ENCODE measurements at places on chromosomes 1 and 21.
A peak's percentile ranks its signal among the peaks of the same experiment; 100 is the strongest.

GRCh38 chr1:64505944-64506655 is 36.2 kb downstream of the CACHD1 start:
- no peak for DNase-seq

GRCh38 chr1:22750685-22751051 is 40.0 kb downstream of the EPHB2 start:
- no peak for DNase-seq

DNA sequence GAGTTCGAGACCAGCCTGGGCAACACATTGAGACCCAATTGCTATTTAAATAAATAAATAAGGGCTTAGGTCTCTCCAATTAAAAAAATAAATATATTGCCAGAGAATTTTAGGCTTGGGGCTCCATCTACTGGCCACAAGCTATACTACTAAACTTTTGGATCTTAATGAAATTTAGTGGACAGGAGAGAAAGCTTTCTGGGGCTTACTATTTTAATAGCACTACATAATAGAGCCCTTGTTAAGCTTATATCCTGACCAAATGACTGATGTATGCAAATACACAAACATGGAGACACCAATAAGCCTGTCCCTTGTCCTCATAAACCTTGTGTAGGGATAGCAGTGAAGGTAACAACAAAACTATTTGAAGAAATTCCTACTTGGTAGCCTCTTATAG is 18.4 kb downstream of the CCT3 start:
- DNase-seq, result no peak

GRCh38 chr1:233909195-233909594 is 4.7 kb downstream of the SLC35F3 start:
- DNase-seq, result no peak

GRCh38 chr1:36322786-36323635 is 434 bp downstream of the EVA1B start:
- DNase-seq, result peak; percentile 51

- DNase-seq, result no peak
These were observed 62.8 kb downstream of the RHOU start for GRCh38 chr1:228798035-228798434.

DNA sequence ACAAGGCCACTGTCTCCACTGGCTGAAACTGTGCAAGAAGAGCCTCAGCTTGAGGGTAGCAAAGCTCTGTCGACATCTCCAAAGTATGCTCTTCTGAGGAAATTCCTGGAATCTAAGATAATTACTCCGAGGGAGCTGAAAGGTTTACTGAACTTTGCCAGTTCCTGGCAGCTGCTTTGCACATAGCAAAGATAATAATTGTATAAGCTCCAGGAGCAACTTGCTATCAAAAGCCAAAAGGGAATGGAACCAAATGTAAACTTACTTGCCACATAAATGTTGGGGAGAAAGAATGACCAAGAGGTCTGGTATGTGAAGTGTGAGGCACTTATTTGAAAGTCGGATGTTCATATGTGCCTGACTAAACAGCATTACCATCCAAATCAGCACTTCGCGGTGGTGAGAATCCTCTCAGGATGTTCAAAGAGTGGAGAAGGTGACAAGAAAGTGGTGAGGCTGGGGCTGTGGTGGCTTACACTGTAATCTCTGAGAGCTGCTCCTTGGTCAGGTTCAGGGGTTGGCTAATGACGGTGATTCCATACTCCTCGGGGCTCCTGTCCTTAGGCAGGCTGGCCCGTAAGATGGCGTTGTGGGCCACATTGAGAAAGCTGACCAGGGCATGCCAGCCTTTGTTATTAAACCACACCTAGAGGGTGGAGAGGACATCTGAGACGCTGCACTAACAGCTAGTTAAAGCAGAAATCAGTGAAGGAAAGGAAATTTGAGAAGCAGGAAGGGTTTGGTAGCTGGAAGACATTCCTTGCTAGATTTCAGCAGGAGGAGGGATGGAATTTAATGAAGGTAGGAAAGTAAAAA is 100.0 kb downstream of the ABCA4 start:
- DNase-seq, result no peak

DNA sequence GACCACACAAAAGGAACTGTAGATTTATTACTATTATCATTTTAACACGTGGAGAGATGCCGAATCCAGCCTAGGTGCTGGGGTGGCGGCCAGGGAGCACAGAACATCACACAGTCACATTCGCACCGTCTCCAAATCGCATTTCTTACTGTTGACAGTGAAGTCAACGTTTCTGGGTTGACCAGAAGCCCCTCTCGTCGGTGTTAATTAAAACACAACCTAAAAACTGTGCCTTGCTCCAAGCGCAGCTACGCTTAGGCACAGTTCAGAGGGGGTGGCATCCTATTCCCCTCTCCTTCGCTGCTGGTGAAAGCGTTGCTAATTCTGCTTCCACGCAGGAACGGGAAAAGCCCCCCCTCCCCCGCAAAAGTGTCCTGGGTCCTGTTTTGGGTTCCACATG is 4.1 kb downstream of the RIPK4 start:
- DNase-seq, result no peak

GRCh38 chr1:167404161-167404888 is 114.0 kb downstream of the CD247 start:
- DNase-seq, result no peak

- no peak for DNase-seq
These were observed 6.5 kb downstream of the INKA2 start for GRCh38 chr1:111732718-111733117.

GRCh38 chr1:20366463-20367115 is 75.9 kb downstream of the VWA5B1 start:
- no peak for DNase-seq

- DNase-seq, result no peak
These were observed 100.1 kb downstream of the HLX start for GRCh38 chr1:220979371-220979770.

DNA sequence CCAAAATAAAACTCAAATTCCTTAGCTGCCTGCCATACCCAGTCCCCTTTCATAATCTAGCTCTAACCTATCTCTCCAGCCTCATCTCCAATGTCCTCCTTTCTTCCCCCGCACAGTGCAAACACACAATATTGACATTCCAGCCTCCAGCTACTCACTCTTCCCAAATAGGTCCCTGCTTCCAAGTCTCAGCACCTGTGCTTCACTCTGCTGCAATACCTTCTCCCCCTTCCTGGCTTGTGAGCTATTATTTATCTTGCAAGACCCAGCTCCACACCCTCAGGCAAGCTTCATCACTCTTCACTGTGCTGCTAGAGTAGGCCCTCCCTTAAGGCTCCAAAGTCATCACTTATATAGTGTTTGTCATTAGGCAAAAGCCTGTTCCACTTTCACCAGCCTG is 9.7 kb downstream of the PLPP3 start:
- DNase-seq, result no peak

- DNase-seq, result no peak
These were observed 58.7 kb upstream of the APOBEC4 start for GRCh38 chr1:183711741-183712361.

DNA sequence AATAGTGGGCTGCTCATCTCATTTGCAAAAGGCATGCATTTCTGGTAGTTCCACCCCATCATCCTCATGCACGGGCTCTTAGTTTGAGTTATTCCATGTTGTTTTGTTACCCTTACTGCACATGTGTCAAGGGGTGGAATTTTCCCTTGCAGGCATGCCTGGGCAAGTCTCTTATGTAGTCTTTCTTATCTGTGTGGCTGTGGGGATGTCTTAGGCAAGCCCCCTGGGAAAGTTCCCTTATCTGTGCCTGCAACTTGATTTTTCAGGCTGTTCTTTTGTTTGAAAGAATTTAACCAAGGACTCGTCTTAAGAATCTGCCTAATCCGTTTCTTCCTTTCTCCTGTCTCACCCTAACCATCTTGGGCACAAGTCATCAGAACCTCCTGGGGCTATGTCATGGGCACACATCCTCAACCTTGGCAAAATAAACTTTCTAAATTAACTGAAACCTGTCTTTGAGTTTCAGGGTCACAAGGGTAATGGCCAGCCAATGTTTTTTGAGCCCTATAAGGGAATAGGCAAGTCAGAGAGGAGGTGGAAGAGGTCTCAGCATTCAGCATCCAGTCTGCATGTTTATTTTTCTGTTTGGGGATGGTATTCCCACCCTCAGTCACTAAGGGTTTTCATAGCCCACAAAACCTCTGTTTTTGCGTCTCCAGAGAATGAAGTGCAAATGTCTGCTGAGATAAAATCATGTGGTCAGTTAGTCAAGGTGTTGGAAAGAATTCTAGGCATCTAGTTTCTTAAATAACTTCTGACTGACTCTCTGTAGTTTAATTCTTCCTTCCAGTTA is 579.7 kb downstream of the PLA2G4A start:
- no peak for DNase-seq

GRCh38 chr1:84605157-84605556 is 30.9 kb upstream of the CTBS start:
- no peak for DNase-seq

- DNase-seq, result no peak
These were observed 85.5 kb downstream of the PLPPR5 start for GRCh38 chr1:98919211-98919610.

DNA sequence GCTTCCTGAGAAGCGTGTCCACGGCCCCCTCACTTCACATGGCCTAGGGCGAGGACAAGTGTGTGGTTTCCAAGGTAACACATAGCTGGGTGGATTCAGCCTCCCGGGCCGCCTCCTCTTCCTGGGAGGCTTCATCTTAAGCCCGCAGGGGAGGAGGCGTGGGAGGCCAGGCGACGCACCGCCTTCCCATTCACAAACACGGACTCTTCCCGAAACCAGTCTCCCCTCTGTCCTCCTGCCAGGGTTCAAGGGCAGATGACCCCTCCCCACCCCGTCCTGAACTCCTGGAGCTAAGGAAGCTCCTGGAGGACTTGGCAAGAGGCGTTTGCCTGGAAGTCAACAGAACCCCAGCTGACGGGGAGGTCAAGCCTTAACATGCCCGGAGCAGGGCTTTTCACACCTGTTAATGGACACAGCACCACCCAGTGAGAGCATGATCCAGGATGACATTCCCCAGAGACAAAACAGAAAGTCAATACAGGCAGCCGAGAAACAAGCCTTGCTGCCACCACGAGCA is 56.7 kb downstream of the KCNN3 start:
- no peak for DNase-seq

DNA sequence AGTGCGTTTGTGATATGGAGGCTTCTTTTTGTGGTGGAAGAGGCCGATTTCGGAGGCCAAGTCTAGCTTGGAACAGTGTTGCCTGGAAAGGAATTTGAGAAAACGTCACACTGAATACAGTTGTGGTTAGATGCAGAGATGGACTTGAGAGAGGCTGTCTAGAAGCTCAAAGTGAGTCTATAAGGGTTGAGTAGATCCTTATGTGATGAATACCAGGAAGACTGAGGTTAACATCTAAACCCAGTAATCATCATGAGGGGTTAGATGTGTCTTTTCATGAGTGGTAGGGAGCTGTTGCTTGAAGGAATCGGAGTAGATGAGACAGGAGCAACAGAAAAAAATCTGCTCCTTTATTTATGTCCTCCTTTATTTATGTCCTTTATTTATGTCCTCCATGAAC is 114.6 kb upstream of the IVNS1ABP start:
- DNase-seq, result no peak

DNA sequence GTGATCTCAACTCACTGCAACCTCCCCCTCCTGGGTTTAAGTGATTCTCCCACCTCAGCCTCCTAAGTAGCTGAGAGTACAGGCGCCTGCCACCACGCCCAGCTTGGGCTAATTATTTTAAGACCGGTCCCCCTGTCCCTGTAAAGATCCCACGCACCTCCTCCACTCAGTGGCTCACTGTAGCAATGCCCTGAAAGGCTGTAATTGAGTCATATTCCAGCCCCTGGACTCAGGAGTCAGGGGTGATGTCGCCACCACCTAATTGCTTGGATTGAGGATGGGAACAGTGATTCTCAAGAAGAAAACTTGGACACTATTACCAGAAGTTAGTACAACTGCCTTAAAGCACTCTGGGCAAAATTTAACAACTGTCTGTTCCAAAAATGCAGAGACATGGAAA is 3.1 kb upstream of the EDARADD start:
- no peak for DNase-seq

- DNase-seq, result no peak
These were observed 1.9 kb downstream of the SH3BGR start for GRCh38 chr21:39453571-39454179.

DNA sequence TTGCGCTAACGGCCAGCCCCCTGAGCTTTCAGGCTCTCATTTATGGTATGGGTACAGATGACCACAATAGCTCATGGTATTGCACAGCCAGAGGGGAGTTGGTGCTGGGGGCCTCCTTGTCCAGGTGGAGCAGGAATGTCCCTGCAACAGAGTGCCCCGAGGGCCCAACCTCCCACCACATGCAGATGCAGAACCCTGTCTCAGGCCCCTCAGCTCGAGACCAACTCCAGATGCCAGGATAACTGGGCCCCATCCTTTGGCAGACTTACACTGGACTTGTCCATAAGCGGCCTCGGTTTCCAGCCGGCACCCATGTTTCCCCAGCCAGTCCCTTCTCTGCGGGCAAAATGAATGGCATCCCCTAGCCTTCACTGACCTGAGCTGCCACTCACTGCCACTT is 67.1 kb downstream of the VWA5B1 start:
- DNase-seq, result no peak

- no peak for DNase-seq
These were observed 247.9 kb downstream of the AMY1C start for GRCh38 chr1:103997631-103998030.

- DNase-seq, result peak; percentile 50
These were observed 323.5 kb downstream of the SIPA1L2 start for GRCh38 chr1:232306269-232306961.

- no peak for DNase-seq
These were observed 182.7 kb downstream of the MATN1 start for GRCh38 chr1:30540611-30541192.

DNA sequence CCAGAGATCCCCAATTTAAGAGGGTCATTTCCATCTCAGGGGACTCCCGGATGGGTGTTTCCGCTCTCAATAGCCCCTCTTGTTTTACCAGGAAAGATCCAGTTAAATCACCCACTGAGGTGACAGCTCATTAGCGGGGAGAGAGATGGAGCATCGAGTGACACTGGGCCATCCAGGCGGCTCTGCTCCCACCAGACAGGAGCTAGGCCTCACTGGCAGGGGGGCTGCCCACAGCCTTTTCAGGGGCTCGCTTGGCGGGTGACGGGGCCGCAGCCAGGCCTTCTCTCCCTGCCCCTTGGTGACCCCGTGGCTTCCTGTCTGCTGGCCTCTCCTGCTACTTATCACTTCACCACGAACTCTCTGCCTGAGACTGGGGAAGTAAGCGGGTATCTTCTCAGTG is 26.7 kb upstream of the SPSB1 start:
- no peak for DNase-seq

DNA sequence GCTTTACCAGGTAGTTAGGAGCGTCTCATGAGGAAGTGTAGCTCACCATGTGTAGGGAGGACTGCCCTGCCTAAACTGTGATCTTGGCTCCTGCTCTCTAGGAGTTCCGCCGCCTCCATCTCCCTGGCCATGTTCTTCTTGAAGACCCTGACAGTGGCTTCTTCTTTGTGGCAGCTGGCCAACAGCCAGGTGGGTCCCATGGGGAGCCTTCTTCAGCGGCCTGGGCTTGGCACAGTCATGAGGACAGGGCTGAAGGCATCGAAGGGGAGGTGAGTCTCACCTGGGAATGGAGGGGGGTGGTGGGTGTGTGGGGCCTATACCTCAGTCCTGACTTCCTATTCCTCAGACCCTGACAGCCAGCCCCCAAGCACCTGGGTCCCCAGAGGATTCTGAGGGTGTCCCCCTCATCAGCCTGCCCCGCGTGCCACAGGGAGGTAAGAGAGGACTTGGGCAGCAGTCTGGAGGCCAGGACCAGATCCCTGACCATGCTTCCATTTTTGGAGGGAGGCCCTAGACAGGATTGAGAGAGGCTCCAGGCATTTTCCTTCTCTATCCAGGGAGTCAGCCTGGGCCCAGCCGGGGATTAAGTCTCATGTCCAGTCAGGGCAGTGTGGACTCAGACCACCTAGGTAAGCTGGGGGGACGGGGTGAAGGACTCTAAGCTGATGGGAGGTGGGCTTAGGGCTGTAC is 21.4 kb downstream of the HYI start:
- DNase-seq, result no peak

GRCh38 chr1:218079347-218079746 is 205.7 kb upstream of the RRP15 start:
- no peak for DNase-seq
